ENCODE measurements at places on chromosomes 2 and 18. TPM values are rescaled to one million over a fixed set of nuclear protein-coding genes. Genes with fewer than 3 reads are reported as not detected.
A peak's percentile ranks its signal among the peaks of the same experiment; 100 is the strongest.

GRCh38 chr2:189545418-189545817 lies 35.2 kb downstream of the SLC40A1 start:
- DNase-seq, result no peak

GRCh38 chr2:9213477-9214051 lies 7.0 kb downstream of the ASAP2 start:
- no peak for DNase-seq

DNA sequence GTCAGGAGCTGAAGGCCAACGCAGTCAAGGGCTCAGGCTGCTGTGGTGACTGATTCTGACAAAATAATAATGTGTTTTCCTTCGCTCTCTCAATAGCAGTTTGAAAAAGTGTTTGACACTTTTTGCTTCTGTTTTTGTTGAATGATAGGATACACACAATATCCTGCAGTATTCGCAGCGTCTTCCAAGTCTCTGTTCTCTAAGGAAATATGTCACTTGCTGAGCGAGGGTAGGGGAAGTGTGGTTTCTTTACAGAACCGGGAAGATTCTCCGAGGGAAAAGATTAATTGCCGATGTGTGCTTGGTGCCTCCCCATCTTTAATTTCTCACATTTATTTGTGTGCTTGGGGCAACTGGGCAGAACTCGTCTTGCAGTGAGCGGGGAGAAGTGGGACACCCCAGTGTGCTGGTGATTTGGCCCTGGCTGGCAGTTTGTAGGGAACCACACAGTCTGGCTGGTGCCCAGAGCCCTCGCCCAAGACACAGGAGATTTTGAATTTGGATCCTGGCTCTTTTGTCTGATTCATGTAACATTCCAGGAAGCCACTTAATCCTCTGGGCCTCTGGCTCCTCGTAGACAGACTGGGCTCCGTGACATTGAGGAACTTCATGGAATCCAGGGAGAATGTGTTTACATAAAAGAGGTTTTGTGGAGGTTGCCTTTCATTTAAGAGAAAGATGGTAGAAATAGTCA lies 169.4 kb downstream of the LDLRAD4 start:
- peak; percentile 13 for DNase-seq

The HOXD3 gene
- 1.9 TPM for total RNA-seq

DNA sequence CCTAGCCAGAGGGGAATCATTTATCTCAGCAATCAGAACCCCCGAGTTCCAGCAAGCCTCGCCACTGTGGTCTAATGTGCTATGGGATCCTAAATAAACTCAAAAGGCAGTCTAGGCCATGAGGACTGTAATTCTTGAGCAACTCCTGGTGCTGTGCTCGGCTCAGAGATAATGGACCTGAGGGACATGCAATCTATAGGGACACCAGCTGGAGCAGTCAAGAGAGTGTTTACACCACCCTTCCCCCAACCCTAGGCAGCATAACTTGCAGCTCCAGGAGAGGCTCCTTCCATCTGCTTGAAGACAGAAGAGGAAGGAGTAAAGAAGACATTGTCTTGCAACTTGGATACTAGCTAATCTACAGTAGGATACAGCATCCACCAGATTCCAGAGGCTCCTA lies 225.5 kb upstream of the KLHL14 start:
- no peak for DNase-seq

The SERPINB3 gene
- total RNA-seq, result 1.3 TPM

The PLB1 gene
- 2.4 TPM for total RNA-seq
